ENCODE measurements at places on chromosomes 12 and 14. TPM values are rescaled to one million over a fixed set of nuclear protein-coding genes. Genes with fewer than 3 reads are reported as not detected.

The OTX2 gene
- not detected for total RNA-seq

The INSM2 gene
- total RNA-seq: not detected

The MORN3 gene
- total RNA-seq: 3.3 TPM

The RAD51AP1 gene
- total RNA-seq: 30.3 TPM

The C12orf54 gene
- total RNA-seq: not detected

The ACACB gene
- 12.1 TPM for total RNA-seq

The RND1 gene
- 1.2 TPM for total RNA-seq

The RPAP3 gene
- 38.6 TPM for total RNA-seq

The IL23A gene
- 15.8 TPM for total RNA-seq

The SLC5A8 gene
- total RNA-seq: not detected

The SOAT2 gene
- 0.73 TPM for total RNA-seq

The PDZRN4 gene
- not detected for total RNA-seq

The ADCY4 gene
- total RNA-seq: 4.5 TPM

Data from activated naive CD4-positive, alpha-beta T cell treated with anti-CD3 and anti-CD28 coated beads, Interleukin-2, amount 10 ng/mL, durations not matched to agents 5 hours and 36 hours (primary cell).